Panc1 (cell line): ENCODE measurements at places on chromosomes 12 and 14.

- no peaks in the 10 kb centered on the region for H3K4me1 ChIP-seq
- H3K4me3 ChIP-seq: no peak overlapping the region
- H3K27me3 ChIP-seq: peaks cover 17% of the 10 kb centered on the region
- no peak for DNase-seq
- no peaks in the 10 kb centered on the region for H3K36me3 ChIP-seq
- no peak overlapping the region for H3K27ac ChIP-seq
Observed at GRCh38 chr12:95989504-95990123, 6.5 kb downstream of the HAL start.

DNA sequence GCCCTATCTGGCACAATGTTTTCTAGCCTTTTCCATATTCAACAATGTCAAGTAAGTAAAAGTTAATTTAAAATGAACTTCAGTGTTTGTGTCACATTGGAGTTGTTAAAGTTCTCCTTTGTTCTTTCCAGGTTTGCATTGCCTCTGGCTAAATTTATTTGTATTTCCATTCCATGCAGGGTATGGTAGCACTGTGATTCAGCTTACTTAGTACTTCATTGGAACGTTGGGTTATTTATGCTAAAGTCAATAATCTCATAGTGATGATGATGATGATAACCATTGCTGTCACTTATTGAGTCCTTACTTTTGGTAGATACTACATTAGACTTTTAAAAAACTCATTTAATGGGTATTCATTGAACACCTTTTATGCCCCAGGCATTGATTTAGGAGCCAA, 286.9 kb downstream of the RAD51B start:
- H3K36me3 ChIP-seq: no peaks in the 10 kb centered on the region
- DNase-seq: no peak
- H3K27ac ChIP-seq: no peak overlapping the region
- no peaks in the 10 kb centered on the region for H3K27me3 ChIP-seq

DNA sequence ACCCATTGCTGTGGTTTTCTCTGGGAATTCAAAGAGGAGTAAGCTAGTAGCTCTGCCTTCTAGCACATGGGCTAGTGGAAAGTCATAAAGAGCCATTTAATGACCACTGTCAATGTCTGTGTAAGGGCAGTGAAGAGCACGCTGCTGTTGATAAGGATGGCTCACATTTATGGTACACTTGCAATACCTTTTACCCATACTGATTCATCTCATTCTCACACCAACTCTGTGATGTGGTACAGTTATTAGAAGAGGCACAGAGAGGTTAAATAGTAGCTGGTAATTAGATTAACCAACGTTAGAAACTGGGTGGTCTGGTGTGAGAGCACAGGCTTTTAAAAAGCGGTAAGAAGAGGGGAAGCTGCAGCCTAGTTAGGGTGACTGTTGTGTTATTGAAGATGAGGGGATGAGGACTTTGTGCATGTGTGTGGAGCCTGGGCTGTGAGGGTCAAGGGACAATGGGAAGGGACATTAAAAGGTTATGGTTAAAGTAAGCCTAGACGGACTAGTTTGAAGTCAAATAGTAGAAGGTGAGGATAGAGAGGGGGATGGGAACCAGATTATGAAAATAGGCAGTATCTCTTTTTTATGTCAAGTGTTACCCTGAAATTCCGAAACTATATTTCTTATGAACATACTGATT, 25.2 kb downstream of the RASSF3 start:
- no peak for DNase-seq
- H3K27me3 ChIP-seq: no peaks in the 10 kb centered on the region

GRCh38 chr14:101587441-101587911, 26.2 kb downstream of the DIO3 start:
- no peaks in the 10 kb centered on the region for H3K36me3 ChIP-seq
- no peak overlapping the region for H3K4me3 ChIP-seq
- no peak overlapping the region for H3K27ac ChIP-seq

DNA sequence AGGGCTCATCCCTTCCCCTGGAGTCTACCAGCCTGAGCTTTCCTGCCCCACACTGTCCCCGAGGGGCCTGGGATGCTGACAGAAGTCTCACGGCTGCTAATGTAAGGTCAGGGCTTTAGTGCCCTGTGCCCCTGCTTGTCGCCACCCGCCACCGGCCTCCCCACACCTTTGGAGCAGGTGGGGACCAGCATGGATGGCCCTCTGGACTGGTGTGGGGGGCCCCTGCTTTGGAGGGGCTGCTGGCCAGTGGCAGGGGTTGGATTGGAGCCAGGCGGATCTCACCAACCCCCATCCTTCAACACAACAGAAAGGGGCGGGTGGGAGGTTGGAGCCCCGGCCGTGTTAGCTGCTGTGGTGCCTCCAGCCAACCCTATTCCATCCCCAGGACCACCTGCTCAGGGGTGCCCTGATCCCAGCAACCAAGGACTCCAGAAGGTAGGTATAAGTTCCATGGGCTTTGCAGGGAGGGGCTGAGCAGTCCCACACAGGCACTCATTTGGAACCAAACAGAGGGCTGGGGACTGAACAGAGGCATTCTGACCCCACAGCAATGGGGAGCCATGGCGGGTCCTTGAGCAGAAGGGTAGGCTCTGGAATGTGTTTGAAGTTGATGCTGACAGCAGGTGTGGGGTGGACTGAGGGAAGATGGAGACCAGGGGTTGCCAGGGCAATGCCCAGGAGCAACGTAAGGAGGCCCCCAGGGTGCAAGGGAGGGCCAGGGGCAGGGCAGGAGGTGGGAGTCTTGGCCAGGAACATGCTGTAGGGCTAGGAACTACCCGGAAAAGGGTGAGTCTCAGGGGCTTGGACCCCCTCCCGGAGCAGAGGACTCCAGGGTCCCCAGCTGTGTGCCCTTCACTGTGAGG, 145.1 kb upstream of the C14orf180 start:
- H3K4me1 ChIP-seq: no peaks in the 10 kb centered on the region
- H3K36me3 ChIP-seq: no peaks in the 10 kb centered on the region
- DNase-seq: no peak
- no peak overlapping the region for H3K4me3 ChIP-seq

GRCh38 chr14:54048311-54048710, 91.7 kb upstream of the BMP4 start:
- H3K4me3 ChIP-seq: no peak overlapping the region
- DNase-seq: no peak
- H3K27me3 ChIP-seq: no peaks in the 10 kb centered on the region
- H3K36me3 ChIP-seq: no peaks in the 10 kb centered on the region
- no peak overlapping the region for H3K27ac ChIP-seq

GRCh38 chr12:76720068-76720467, 43.8 kb upstream of the ZDHHC17 start:
- H3K27me3 ChIP-seq: no peaks in the 10 kb centered on the region; the same call in 1 of the 2 replicates
- no peak overlapping the region for H3K27ac ChIP-seq
- no peaks in the 10 kb centered on the region for H3K4me1 ChIP-seq
- DNase-seq: no peak
